Activated CD8-positive, alpha-beta memory T cell treated with anti-CD3 and anti-CD28 coated beads for 4 hours (primary cell): ENCODE measurements at places on chromosomes 5 and 9.

DNA sequence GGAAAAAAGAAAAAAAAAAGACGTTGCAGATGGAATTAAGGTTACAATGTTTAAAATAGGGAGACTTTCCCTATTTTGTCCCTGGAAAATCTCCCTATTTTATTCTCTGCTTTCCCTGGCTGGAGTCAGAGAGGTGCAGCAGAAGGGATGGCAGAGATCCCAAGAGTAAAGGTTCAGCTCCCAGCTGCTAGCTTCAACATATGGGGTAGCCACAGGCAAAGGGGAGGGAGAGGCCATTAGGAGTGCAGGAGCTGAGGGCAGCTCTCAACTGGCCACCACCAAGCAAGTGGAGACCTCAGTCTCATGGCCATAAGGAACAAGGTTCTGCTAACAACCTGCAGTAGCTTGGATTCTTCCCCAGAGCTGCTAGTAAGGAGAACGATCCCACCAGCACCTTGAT lies 367.0 kb upstream of the DAP start:
- DNase-seq: no peak

GRCh38 chr9:8871796-8872445 lies 1072.3 kb upstream of the DMAC1 start:
- DNase-seq: no peak

GRCh38 chr5:102654559-102655349 lies 100.4 kb upstream of the PAM start:
- DNase-seq: no peak

DNA sequence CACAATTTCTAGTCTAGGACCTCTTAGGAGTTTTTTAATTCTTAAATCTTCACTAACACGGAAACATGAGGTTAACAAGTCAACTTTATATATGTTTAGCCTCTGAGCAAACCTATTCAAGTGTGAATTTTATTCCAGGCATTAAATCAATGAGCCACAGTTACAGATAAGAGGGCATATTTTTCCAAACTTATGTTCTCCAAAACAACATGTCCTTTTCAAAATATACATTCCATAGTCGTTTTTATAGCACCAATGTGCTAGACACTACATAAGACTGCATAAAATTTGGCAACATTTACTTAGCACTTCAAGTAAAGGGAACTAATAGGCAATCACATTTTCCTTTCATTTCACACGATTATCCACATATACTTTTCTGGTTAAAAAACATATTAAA lies 6.5 kb downstream of the TMEM245 start:
- no peak for DNase-seq
